ENCODE measurements at places on chromosomes 7 and 10.

GRCh38 chr7:42745357-42746059 lies 166.4 kb downstream of the C7orf25 start:
- no peak for DNase-seq

- DNase-seq, result no peak
Observed at GRCh38 chr10:44182909-44183308, 202.0 kb downstream of the CXCL12 start.

GRCh38 chr7:17546189-17546588 lies 247.7 kb downstream of the AHR start:
- no peak for DNase-seq

DNA sequence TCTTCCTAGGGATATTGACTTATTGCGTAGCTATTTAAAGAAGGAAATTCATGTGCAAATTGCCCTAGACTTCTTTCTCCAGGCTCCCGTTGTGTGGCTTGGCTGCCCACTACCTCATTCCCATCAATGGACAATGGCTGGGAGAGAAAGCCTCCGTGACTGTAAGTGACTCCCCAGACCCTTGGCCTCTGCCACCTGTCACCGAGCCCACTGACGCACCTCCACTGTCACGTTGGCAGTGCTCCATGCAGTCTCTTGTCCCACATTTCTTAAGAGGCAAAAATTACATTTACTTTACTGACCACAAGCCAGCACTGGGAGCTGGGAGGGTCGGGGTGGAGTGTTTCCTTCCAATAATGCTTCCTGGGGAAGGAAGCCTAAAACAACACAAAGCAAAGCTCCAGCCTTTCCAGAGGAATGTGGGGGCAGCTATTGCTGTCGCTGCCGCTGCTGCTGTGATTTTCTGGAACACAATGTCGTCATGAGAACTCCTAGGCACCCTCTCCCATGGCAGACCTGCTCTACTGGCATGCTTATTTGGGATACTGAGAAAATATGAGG lies 89.7 kb upstream of the STEAP1B start:
- no peak for DNase-seq

DNA sequence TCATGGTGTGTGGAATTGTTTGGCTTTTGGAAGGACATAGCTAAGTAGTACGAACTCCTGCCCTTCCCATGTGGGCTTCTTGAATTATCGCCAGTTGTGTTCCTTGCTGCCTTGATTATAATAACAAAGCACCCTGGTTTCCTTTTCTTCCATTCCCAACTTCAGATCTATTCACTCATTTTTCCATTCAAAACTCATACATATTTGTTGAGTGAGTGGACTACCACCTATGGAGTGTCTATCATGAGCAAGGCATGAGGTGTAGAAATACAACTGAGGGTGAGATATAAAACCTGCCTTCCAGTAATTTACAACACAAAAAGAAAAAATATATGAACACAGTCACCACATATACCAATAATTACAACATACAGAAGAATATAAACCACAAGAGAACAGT lies 4.9 kb upstream of the COL17A1 start:
- no peak for DNase-seq

DNA sequence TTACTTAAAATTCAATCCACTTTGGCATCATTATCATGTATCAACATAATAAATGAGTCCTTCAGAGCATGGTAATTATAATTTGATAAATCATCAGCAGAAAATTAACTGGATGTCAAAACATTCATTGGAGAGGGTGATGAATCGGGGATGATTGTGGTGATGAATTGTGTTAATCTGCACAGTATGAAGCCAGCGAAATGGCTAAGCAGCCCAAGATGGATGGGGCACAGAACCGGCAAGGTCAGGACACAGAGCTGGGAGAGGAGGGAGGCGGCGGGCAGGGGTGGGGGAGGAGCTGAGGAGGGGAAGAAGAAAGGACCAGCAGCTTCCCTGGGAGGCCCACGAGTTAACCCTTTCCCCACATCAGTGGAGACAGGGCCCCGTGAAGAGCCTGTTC lies 536.1 kb downstream of the LRMDA start:
- DNase-seq, result no peak

GRCh38 chr7:33798686-33799325 lies 106.5 kb upstream of the BMPER start:
- no peak for DNase-seq

DNA sequence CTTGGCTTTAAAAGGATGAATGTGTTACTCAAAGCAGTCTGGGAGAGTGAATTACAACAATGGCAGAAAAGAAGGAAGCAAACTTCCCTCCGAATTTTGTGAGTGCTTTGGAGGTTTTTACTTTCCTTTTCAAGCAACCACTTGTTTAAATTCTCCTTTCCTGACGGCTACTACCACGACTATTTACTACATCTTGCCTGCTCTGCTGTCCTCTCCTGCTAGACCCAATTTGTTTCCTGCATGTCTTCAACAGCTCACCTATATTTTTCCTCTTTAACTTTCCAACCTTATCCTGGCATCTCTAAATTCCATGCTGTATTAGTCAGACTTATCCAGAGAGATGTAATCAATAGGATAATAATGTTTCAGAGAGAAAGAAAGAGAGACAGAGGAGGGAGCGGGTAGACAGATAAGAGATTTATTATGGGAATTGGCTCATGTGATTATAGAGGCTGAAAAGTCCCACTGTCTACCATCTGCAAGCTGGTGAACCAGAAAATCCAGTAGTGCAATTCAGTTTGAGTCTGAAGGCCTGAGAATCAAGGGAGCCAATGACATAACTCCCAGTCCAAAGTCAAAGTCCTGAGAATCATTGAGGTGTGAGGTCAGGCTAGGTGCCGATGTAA lies 42.8 kb upstream of the SLC13A1 start:
- no peak for DNase-seq

DNA sequence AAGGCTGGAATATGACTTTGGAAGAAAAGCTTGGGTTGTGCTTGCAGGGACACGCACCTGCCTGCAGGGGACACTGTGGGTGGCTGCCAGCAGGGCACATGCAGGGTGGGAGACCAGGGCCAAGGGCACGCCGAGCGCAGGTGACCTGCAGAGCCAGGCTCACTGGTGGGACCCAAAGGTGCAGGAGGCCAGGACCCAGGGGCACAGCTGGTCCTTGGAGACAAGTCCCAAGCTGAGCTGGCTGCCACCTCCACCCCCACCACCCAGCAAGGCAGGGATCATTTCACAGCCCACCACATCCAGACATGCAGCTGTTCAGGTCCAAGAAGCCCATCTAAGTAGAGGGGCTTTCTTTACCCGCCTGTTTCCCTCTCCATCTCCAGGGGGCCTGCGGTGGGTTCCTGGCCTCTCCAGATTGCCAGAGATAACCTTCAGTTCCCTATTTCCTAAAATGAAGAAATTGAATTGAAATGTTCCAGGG lies 13.8 kb upstream of the CLIP2 start:
- no peak for DNase-seq

DNA sequence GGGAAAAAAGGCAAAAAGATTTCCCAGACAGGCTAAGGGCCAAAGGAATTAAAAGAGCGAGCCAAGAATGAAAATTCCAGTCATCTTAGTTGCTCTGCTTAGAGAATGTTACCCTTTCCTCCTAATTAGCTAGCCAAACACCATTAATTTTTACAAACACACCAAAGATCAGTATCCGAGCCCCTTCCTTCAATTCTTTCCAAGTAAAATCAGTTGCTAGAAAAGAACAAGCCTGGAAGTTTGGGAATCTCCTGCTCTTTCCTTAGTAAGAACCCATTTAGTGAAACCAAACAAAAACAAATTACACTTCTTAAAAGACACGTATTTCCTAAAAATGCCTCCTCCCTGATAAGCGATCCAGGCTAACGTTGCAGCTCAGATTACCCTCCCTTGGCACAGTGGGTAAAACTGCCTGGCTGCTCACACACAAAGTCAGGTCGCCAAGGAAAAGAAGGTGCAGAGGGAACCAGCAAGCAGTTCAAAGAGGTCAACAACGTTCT lies 57.1 kb upstream of the ABLIM1 start:
- no peak for DNase-seq

DNA sequence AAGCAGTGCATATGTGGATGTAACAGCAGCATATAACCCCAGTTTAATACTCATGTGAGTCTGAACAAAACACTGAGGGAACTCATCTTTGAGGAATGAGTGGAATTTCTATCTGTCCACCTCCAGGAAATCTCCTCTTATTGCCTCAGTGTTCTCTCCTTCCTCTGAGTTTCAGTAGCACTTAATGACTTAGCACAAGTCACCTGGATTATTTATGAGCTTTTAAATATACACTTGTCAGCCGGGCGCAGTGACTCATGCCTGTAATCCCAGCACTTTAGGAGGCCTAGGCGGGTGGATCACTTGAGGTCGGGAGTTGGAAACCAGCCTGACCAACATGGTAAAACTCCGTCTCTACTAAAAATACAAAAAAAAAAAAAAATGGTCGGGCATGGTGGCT lies 4.3 kb downstream of the LRRC20 start:
- no peak for DNase-seq

DNA sequence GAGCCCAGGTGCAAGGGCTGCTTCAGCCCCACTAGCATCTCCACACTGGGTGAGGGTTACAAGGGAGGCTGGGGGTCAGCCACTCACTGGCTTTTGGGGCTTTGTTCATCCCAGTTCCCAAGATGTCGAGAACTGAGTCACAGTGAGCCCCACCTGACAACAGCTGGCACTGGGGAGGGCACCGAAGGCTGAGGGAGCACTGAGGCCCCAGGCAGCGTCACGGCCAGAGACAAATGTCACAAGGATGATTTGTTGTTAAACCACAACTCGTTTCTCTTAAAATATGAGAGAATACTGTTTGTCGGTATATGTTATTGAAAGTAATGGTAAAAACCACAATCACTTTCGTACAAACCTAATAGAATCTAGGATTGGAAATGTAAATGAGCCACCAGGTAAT lies 219.9 kb downstream of the CELF2 start:
- DNase-seq, result no peak

GRCh38 chr10:121104476-121105111 lies 253.4 kb downstream of the WDR11 start:
- DNase-seq, result no peak

DNA sequence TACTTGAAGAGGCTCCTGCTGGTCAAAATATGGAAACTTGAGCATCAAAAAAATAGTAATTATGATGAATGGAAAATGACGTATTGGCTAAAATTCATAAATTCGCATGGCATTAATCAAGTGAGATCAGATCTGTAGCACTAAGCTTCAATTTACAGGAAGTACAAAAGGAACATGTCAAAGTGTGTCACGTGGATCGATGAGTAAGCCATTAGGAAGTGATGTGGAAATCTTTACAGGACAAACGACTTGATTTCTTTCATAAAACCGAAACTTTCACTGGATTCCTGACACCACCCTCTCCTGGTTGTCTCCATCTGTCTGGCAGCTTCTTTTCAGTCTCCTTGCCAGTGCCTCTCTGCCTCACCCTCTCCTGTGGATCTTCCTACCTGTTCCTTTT lies 25.8 kb downstream of the AKR1C8 start:
- DNase-seq, result no peak

- no peak for DNase-seq
Observed at GRCh38 chr7:39091774-39092173, 114.1 kb downstream of the POU6F2 start.

DNA sequence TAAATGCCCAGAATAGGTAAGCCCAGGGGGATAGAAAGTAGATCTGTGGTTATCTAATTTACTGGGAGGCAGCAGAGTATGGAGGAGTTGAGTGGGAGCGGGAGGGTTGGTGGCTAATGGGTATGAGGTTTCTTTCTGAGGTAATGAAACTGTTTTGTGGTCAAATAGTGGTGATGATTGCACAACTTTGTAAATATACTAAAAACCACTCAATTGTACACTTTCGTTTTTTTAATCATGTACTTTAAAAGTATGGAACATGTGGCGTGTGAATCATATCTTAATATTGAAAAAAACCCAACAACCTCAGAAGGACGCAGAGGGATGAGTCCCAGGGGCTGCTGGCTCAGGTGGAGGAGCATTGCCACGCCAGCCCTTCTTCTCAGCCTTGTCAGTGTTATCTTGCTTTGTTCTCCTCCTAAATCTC lies 118.1 kb downstream of the WDR11 start:
- DNase-seq, result no peak

DNA sequence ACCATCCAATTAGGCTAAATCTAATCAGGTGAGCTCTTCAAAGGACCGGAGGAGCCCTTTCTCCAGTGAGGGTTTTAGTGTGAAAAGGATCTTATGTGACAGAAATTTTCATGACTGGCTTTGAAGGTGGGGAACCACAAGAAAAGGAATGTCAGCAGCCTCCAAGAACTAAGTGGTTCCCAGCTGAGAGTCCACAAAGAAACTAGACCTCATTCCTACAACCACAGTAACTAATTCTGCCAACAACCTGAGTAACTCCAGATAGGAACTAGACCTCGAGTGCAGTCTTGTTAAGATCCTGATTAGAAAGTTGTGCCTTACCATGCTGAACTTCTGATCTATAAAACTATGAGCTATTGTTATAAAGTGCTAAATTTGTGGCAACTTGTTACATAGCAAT lies 51.3 kb downstream of the PCLO start:
- DNase-seq, result no peak

- no peak for DNase-seq
Observed at GRCh38 chr7:28076423-28077200, 104.0 kb downstream of the JAZF1 start.

- no peak for DNase-seq
Observed at GRCh38 chr10:100894589-100895294, 18.0 kb upstream of the SLF2 start.

- DNase-seq, result no peak
Observed at GRCh38 chr10:110885932-110886674, 14.4 kb downstream of the PDCD4 start.

DNA sequence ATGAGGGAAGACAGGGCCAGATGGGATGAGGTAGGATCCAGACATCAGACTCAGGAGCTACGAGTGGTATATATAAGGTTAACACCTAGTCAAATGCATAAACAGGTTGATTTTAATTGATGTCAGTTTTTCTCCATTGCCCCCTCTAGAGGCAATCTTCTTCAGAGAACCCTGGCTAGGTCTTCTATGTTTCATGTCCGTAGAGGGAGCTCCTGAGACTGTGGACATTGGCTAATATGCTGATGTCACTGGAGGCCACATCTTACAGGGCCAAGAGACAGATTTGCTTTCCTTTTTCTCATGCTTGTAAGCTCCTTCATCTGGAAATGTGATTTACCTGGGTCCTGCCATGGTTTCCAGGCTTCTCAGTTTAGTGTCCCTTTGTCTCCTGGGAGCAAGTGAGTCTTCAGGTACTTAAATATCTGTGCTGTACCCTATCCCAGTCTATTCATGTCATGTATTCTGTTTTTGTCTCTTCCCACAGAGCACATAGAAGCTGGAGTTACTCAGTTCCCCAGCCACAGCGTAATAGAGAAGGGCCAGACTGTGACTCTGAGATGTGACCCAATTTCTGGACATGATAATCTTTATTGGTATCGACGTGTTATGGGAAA lies 161.6 kb upstream of the PRSS1 start:
- no peak for DNase-seq

DNA sequence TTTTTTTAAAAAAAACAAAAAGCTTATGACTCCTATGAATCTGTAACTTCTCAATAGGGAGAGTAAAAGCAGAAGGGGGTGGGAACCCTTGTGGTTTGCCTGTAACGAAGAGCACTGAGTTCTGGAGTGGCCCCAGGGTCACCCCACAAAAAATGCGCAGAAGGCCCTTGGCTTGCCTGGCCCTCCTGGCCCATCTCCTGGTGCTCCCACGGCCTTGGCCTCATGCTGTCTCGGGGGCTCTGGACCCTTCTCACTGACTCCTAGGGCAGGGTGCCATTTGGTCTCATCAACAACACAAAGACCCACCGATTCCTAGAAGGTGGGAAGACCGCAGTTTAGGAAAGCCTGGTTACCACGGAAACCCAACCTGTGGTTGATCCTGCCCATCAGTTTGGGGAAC lies 40.8 kb downstream of the ZNF467 start:
- DNase-seq, result no peak

GRCh38 chr10:28496481-28496961 lies 36.4 kb upstream of the WAC start:
- DNase-seq, result no peak

- DNase-seq, result no peak
Observed at GRCh38 chr7:75531359-75531821, 39.3 kb downstream of the SPDYE5 start.
